ENCODE measurements at places on chromosomes 6 and 20.

DNA sequence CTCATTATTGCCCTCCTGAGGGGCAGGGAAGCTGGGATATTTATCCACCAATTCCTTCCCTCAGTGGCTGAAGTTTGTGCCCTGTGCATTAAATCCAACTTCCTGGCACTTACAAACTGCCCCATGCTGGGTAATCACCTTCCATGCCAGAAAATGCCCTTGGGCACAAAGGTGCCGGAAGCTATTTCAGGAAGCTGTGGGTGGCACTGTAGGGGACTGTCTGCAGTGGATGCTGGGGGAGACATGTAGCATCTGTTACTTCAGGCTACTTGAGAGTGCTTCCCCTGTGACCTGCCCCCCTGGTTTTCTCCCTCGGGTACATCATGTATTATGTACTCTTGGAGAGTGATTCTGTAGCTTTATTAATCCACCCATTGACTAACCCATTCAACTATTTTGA is 24.7 kb upstream of the RALGAPA2 start:
- peak; percentile 60 for DNase-seq

- no peak for DNase-seq
These were observed 56.7 kb upstream of the MRAP2 start for GRCh38 chr6:83976871-83977270.

DNA sequence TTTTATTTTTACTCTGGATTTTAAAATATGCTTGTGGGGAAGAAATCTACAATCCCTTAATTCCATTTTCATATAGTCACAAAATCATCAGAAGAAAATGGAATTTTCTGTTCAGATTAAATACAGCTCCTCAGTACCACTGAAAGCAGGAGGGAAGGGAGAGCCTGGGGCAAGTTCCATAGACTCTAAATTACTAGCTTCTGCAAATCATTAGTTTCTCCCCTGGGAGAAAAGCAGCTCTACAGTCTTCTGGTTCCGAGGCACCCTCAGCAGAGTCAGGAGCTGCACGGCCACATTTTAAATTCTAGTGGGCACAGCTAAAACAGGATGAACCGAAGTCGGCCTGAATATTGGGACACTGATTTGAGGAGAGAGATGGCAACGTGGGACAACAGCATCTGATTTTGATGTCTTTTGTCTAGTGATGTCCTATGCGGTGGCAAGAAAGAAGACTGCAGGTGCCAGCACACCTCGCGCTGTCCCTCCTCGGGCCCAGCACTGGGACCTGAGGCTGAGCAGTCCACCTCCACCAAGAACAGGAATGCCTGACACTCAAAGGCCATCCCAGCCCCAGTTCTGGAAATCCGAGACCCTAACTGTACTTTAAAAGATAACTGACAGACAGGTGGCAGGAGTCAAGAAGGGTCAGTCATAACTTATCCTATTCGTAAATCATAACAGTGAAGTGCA is 90.7 kb downstream of the FOXC1 start:
- DNase-seq: no peak

DNA sequence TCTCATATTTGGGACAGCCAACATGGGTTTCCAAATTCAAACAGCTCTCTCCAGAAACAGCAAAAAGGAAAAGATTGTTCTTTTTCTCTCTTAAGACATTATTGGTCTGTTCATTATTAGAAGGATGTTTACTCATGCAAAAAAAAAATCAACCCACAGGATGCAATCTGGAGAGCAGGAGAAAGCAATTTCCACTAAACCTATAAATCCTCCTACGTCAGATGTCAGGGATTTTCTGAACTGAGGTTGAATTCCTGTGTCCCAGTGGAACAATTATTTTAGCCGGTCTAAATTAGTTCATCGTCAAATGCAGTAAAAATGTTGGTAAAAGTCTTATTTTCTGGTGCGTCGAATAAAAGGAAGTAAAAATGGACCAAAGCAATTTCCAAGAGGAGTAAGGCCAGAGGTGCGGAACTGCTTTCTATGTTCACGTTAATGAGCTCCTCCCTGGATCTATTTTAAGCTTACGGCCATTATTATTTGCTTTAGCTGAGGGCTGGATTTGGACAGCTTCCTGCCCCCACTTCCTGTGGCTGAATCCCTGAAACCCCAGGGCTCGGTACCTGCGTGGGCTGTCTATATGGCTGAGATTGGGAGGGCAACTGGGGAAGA is at the start of gene GABRR1:
Gene GABRR1, minus strand, starts transcription at position 60 of the 612 bp plus-strand sequence. Its CDS starts 36 bp downstream, at position 24.
- no peak for DNase-seq

DNA sequence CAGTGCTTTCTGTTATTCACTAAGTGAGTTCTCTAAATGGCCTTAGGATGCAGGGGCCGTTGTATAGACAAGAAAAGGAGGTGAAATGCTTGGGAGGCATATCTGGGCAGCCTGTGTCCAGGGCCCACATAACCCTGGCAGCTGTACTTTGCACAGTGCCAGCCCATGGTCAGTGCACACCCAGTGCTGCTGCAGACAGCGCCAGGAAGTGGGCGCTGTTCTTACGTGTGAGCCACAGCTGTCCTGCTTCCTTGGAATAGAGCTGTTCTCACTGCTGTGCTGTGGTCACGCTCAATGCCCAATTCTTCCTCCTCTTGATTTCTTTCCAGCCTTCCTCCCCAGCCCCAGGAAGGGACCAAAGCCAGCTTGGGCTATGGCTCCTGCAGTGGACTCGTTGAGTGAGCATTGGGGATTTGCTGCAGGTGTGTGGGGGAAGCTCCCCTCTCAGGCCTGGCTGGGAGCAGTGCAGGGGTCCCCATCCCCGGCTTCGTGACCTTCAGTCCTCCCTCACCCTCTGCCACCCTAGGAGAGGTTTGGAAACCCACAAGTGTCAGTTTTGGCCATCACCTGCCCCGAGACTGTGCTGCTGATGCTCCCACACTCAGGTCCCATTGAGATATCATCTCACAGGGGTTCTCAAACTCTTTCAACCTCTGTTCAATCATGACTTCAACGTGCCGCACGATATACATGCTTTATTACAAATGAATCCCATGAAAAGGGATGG is 246.8 kb upstream of the EXOC2 start:
- DNase-seq: no peak

DNA sequence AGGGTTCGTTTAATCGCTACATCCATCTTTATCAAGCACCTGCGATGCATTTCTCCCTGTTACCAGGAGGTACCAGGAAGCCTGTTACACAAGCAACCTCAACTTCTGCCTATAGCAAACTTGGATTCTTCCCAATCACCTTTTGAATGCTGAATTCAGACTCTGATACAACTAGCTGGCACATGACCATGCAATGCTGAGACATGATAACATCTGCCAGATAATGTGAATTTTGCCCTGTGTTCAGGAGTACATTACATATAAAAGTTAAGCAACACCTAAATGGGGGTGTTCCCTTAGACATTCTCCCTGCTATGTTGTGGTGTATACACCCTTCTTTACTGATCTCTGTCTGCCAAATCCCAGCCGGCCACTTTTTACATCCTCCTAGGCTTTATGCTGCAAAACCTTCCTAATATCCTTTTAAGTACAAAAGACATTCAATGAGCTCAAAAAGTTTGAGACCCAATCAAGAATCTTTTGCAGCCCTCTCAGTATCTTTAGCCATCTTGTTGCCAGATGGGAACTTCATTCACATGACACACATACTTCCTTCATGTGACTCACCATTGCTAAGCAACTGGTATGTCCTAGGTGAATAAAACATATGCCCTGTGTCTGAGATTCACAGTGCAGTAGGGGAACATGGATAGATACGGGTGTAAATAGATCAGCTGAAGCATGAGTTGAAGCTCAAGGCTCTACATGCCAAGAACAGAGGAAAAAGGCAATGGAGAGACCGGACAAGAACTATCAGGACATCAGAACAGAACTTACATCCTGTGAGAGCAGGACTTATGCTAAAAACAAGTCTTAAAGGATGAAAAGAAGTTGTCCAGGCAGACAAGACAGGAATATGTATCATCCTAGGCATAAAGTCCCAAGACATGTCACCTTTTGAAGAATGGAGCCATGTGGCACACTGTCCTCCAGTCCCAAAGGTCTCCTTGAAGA is 84.3 kb downstream of the ZHX3 start:
- no peak for DNase-seq

- DNase-seq: no peak
These were observed 155.0 kb downstream of the GJA10 start for GRCh38 chr6:90049295-90049694.

DNA sequence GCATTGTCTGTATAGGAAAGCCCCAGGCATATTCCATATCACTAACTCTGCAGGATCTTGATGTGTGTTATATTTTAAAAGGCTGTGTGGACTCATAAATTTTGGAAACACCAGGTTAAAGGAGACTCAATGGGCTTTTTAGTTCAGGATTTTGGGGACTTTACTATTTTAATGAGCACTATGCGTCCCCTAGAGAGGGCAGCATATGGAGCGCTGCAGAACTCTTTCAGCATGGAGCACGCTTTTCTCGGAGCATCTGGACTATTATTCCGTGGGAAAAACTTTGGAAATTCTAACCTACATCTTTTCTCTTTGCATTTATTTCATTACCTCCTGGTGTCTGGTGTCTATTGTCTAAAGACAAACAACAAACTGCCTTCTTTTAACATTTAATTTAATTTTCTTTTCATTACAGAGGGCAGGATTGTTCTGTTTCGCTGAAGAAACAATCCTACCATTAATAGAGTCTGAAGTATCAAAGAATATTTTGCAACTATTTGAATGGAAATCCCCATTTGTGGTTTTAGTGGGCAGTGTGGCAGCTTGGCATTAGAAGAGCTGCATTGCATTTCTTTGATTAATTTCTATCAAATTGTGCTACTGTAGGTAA is 399.9 kb upstream of the HSF2 start:
- DNase-seq: no peak

DNA sequence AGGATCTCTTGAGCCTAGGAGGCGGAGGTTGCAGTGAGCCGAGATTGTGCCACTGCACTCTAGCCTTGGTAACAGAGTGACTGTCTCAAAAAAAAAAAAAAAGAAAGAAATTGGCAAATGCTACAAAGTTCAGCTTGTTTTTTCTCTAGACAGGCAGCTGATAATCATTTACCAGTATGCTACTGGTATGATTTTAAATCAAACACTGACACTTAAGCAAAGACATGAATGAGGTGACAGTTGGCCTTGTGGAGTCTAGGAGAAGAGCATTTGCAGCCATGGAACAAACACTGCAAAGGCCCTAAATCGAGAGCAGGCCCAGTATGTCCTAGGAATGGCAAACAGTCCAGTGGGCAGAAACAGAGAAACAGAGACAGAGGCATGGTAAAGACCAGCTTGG is 99.7 kb upstream of the CEP85L start:
- DNase-seq: no peak

DNA sequence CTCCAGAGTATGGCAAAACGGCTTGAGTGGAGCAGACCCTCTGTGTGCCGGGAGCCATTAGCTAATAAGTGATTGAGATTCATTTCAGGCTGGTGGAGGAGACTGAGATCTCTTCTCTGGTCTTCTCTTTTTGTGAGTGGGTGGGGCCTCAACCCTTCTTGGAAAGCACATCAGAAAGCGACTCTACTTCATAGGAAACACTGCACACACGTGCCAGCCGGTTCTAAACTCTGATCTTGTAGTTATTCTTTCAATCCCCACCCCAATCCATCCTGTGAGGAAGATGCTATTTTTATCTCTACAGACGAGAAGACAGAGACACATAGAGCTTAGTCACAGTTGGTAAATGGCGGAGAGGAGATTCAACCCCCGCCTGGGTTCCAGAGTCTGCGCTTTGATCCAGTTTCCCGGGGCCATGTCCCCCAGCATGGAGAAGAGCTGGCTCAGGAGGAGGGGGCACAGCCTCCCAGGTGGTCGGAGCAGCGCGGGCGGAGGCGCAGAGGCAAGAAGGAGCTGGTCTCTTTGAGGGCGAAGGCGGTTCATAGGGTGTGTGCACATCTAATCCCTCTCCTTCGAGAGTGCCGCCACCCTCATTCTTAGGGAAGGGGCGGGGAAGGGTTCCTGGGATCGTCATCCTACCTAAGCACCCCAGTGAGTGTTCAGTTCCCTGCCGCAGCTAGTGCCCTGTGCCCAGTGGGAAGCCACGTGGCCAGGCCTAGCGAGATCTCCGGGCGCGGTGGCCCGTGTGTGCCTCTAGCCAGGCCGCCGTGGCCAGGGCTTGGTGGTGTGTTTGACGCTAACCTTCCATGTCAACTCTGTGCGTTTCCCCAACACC is 49.0 kb upstream of the TAGAP start:
- DNase-seq: no peak

- DNase-seq: peak; percentile 95
These were observed 4.2 kb downstream of the PRSS16 start for GRCh38 chr6:27251606-27252251.

DNA sequence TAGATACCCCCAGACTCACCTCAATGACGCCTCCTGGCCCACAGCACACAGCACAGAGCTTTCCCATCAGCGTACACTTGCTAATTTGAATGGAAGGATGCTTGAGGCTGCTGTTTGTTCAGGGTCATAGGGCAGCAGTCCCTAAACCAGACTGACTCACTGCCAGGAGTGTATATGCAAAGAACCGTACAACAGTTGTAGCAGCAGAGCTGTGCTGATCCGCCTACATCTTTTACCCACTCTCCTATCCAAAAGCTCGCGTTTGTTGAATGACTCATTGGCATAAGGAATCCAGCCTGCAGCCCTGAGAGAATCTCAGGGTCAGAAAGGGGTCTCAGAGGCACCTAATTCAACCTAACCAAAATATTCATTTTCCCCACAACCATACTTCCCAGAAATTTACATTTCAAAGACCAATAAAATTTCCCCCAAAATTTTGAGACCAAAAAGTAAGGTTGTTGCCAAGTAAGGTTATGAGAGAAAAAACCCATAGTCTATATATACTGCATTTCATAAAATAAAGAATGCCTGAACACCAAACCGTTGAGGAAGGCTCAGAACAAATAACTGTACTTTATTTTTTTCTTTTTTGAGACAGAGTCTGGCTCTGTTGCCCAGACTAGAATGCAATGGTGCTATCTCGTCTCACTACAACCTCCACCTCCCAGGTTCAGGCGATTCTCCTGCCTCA is 35.3 kb upstream of the CCND3 start:
- DNase-seq: no peak

- no peak for DNase-seq
These were observed 243.5 kb downstream of the CBLN4 start for GRCh38 chr20:55761797-55762196.

DNA sequence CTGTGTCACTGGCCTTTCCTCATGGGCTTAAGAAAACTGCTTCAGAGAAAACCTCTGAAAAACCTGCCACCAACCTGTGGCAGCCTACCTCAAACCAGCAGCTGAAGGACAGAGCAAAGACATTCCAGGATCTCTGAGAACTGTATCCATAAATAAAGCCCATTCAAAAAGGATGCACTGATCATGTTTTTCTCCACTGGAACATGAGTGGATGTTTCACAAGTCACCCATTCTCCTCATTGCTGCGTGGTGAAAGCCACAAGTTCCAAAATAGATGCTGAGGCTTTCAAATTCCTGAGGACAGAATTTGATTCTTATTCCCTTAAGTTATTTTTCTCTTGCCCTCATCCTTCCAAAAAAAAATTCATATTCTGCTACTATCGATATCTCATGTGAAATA is 280.6 kb downstream of the KHDC1L start:
- no peak for DNase-seq

DNA sequence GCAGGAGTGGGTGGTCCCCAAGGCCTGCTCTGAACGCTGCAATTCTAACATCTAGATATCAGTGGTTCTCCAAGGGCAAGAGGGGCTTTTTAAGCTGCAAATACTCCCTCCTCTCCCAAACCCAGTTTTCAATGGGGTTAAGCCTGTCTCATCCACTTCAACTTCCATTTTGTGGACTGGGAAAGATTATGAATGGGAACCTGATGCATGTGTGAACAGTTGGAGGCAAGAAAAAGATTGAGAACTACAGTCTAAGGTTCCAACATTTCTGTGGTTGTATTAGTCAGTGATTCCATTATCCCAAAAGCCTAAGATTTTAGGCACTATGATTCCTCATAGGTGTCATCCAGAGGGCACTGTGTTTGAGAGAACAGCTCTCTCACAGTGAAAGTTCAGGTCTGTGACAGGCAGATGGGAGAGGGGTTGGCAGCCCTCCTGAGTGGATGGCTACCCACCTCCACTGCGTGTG is 53.7 kb downstream of the HNF4A start:
- no peak for DNase-seq

All from NCI-H345 (cell line).